Aorta (tissue), 5 donors: ENCODE measurements at places on chromosomes 2 and 18.

- no peak for DNase-seq
These were observed 259.0 kb downstream of the HNMT start for GRCh38 chr2:138223319-138223718.

DNA sequence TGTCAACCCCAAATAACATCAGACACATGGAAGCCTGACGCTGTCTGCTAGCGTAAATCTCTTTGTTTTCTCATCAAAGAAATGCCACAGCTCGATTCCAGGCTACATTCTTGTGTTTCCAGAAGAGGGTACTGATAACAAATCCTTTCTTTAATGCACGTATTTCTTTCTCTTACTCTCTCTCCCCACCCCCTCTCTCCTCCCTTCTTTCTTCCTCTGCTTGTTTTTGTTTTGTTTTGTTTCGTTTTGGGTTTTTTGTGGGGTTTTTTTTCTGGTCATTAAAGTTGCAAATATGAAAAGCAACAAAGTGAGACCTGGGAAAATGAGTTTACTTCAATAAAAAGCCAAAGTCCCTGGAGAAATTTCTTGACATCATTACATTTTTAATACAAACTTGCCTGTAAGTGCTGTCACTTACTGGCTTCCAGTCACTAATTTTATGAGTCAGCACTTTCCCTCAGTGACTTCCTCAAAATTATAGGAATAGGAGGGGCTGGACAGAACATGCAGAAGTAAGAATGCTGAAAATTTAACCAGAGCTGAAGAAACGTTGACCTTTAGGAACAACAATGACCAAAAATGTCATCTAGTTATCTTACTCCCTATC lies 106.7 kb upstream of the NABP1 start:
- no peak for DNase-seq

- DNase-seq: no peak
These were observed 19.9 kb downstream of the RND3 start for GRCh38 chr2:150467621-150467963.

- no peak for DNase-seq
These were observed 580 bp upstream of the NDUFV2 start for GRCh38 chr18:9101730-9102507.

- DNase-seq: no peak
These were observed 20.5 kb downstream of the CARF start for GRCh38 chr2:202932425-202933138.

GRCh38 chr2:105249181-105249580 lies 7.6 kb downstream of the GPR45 start:
- DNase-seq: no peak

DNA sequence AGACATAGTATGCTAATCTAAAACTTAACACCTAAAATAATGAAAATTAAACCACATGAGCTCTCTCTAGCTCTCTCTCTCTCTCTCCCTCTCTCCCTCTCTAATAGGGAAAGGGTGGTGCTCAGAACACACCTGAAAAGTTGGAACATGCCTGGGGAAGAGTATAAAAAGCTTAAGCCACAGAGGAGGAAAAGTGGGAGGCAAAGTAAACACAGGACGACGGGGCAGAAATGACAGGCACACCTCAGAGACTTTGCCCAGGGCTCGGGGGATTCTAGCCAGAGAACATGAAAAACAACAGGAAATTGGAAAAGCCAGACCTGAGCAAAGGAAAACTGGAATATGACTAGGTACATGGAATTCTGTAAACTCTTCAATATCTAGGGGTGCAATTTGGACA lies 666.1 kb downstream of the BCL11A start:
- DNase-seq: no peak

GRCh38 chr2:8154936-8155335 lies 526.9 kb upstream of the ID2 start:
- DNase-seq: no peak
